ENCODE measurements at places on chromosomes 12 and 14. TPM values are rescaled to one million over a fixed set of nuclear protein-coding genes. Genes with fewer than 3 reads are reported as not detected.

DNA sequence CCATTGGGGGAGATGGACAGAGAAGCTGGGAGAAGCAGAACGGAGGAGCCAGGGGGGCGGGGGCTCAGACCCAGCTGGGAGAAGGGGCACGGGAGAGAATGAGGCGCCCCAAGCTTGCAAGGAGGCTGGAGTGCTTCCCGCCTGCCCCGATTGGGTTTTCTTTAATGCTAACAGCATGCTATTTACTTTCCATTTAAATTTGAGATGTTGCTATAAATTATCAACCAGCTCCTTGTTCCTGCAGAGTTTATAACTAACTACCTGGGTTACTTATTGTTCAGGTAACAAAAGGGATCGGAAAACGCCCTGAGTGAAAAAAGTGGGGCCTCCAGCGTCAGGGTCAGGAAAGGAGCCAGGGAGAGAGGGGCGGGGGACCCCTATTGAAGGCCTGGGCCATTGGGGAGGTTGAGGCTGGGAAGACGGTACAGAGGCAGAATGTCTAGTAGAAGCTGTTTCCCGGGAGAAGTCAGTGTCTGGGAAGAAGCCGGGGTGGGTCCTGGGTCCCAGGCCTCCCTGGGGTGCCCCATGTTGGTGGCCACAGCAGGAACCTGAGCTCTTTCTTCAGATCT, 2.5 kb downstream of the HNF1A start:
- peak; percentile 51 for DNase-seq

GRCh38 chr12:104651811-104652210, 195.1 kb downstream of the CHST11 start:
- DNase-seq: no peak

GRCh38 chr12:103100257-103100831, 142.9 kb downstream of the ASCL1 start:
- no peak for DNase-seq

DNA sequence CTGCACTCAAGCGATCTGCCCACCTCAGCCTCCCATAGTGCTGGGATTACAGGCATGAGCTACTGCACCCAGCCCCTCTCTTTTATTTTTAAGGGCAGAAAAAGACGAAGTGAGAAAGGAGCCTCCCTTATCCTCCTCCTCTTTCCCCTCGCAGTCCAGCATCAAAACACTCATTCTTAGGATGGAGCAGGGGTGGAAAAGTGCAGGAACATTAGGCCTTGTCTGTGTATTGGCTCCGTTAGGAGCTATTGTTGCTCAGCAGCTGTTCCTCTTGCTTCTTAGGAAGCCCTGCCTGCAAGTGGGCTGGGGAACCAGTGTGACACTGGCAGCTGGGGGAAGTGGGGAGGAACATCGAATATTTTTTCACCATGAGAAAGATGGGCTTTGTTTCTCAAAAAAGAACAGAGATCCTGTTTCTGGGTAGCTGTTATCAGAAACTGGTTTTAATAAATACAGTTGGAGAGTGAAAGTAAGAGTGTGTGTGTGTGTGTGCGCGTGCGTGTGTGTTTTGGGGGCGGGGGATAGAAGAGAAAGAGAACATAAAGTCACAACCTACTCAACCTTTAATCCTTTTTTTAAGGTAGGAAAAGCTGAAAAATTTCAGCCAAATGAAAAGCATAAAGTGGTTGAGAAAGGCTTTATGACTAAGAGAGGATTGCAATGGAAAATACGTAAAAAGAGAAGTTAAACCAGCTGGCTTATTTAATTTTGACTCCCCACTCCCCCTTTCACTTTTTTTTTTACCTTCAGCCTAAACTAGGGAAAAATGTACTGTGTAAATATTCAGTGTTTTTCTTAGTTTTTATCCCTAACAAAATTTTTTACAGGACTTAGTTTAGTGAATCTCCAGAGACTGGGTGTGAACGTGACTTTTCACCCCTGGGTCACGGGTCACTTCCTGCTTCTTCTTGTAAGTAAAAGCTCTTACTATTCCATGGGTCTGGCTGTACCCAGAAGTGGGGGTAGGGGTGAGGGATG, 197.2 kb upstream of the PLEKHG7 start:
- DNase-seq: peak; percentile 42

- DNase-seq: no peak
Measured at GRCh38 chr12:83823386-83824045, 1089.1 kb downstream of the SLC6A15 start.

- no peak for DNase-seq
Measured at GRCh38 chr14:63543826-63544406, 739 bp upstream of the PPP2R5E start.

DNA sequence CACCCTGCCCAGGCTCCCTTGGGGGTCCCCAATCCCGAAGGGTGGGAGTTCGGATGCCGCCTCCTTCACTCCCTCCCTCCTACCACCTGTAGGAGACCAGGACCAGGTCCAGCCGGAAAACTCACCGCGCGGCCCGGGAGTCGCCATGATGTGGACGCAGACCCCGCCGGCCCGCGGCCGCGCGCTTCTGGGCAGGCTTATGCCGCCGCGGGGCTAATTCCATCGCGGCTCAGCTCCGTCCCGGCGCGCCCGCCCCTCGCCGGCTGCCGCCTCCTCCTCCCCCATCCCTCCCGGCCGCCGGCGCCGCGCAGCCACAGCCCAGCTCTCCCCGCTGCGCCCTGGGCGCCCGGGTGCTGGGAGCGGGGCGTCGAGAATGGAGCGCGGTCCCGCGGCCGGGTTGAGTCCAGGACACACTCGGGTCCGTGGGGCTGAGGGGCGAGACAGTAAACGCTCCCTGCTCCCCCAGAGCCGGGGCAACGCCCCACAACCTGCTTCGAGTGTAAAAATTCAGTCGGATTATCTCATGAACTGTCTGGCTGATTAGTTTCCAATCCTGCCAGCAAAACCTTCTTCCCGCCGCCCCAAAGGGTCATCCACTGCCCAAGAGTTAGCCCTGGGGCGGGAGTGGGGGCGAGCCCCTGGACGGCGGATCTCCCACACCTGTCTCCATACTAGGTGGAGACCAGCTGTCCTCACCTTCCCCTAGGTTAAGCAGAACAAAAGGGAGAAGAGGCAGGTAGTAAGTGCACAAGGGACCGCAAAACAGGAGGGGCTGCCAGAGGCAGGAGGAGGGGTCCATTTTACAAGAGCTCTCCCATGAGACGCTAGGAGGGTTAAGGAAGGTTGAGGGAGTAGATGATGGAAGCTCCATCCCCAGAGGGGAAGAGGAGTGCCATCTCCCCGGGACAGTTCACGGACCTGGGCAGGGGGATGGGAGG, at the start of gene ANO2:
Gene ANO2 (minus strand): TSS at position 189 of the 938 bp plus-strand sequence. CDS start 42 bp downstream, at position 147.
- DNase-seq: peak; percentile 33

DNA sequence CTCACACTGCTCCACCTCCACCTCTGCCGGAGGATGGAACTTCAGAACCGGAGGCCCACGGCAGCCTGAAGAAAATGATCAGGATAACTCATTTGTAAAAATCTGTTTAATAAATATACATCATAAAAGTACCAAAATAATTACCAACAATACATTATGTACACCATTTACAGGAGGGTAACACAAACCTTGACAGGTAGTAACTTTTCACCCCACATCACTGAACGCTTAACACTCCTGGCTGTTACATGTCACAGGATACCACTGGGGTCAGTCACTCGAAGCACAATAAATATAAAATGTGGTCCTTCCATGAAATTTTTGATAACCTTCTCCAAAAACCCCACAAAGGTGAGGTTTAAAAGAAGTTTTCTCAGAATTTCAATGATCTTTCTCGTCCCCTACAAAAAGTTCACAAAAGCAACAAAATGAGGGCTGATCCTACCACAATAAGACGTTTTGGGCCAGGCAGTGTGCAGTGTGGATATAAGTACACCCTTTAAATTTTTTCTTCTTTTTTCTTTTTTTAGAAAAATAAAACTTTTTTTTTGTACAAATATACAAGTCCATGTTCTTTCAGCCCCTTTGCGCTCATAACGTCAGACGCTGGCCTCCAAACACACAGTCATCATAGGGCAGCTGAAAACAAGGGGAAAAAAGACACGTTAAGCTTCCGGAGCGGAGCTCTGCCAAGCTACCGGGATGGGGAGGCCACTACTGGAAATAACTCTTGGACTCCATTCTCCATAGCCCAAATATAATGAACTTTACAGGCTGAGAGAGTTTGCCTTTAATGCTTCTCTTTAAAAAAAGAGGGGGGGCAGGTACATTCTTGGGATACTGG, 2.9 kb downstream of the NFKBIA start:
- no peak for DNase-seq

GRCh38 chr12:80373666-80374065, 70.4 kb upstream of the PTPRQ start:
- no peak for DNase-seq

- no peak for DNase-seq
Measured at GRCh38 chr14:67186172-67186768, 3.0 kb upstream of the GARIN2 start.

SAMD15 gene
- polyA plus RNA-seq: 9.7 TPM

GALNT6 gene
- polyA plus RNA-seq: 6.1 TPM

DAZAP2 gene
- polyA plus RNA-seq: 298 TPM

FAM181A gene
- not detected for polyA plus RNA-seq

PIK3C2G gene
- 4.5 TPM for polyA plus RNA-seq

GPR65 gene
- polyA plus RNA-seq: 0.64 TPM

MMP19 gene
- polyA plus RNA-seq: 1.1 TPM

Data from left renal pelvis (tissue), 4 donors.